ENCODE measurements at places on chromosomes 1 and 21.

DNA sequence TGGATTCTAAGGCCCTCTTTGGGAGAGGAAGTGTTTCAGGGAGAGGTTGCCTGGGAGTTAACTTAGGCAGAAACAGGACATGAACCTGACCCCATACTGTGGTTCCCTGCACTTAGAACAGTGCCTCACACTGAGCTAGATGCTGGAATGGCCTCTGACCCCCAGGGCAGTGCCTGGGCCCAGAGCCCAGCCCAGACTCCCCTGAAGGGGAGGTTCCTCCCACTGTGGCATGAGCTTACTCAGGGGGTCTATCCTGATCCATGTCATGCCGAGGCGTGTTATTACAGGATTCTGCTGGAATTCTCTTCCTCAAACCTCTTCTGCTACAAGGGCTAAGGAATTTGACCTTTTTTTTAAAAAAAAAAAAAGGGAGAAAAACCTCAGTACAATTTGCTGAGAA lies 72.2 kb downstream of the MRPL37 start:
- no peak for DNase-seq

DNA sequence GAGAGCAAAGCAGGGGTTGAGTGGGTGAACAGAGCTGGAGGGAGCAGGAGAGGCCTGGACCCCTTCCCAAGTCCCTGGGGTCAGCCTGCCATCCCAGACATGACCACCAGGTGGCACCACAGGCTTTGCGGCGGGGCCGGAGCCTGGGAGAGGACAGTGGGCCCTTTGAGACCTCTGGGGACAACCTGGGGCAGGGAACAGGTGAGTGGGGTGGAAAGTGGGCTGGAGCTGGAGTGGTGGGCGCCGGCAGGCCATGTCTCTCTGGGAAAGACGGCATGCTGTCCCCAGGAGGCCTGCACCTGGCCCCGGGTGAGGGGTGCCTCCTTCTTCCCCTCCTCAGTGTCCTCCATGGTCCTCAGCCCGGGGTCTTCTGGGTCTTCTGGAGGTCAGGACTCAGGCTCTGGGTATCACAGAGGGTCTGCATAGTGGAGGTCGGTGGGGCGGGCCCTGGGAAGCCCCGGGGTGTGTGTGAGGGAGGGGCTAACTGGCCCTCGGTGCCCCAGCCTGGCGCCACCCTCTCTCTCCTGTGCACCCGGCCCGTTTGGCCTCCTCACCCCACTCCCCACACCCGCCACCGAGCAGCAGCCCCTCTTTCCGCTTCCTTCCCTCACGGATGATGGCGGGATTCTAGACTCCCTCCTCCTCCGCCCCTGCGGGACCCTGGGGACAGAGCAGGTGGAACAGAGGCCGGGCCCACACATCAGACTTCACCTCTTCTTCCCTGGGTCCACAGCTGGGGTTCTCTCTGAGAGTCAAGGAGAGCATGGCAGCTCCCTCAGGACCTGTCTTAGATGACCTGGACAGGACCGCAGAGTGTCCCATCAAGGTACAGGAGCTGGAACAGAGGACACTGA lies 28.5 kb upstream of the PKP1 start:
- peak; percentile 90 for DNase-seq

GRCh38 chr1:53328009-53328461 lies at the start of gene LRP8:
Gene LRP8 (minus strand): TSS chr1:53328070. CDS start chr1:53327912, 158 bp downstream.
- DNase-seq = peak; percentile 91

DNA sequence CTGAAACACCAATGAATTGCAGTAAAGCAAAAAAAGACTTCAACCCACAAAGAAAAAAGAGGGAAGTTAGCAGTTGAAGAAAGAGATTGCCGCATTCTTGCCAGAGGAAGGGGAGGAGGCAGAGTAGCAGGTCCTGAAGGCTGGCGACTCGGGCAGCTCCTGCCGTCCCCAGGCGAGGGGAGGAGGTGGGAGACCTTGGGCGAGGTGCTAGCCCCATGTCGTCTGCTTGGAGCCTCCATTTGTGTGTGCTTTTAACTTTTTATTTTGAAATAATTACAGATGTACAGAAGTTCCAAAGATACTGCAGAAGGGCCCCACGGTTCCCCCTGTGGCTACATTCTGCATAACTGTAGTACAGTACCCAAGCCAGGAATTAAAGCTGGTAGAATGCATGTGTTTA lies 6.7 kb downstream of the TRPM2 start:
- DNase-seq = peak; percentile 72

DNA sequence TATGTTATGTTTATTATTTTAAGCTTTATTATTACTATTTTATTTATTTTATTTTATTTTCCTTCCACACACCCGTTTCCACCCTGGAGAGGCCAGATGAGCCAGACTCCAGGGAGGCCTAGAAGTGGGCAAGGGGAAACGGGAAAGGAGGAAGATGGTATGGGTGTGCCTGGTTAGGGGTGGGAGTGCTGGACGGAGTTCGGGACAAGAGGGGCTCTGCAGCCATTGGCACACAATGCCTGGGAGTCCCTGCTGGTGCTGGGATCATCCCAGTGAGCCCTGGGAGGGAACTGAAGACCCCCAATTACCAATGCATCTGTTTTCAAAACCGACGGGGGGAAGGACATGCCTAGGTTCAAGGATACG lies 468 bp upstream of the MX1 start:
- no peak for DNase-seq

DNA sequence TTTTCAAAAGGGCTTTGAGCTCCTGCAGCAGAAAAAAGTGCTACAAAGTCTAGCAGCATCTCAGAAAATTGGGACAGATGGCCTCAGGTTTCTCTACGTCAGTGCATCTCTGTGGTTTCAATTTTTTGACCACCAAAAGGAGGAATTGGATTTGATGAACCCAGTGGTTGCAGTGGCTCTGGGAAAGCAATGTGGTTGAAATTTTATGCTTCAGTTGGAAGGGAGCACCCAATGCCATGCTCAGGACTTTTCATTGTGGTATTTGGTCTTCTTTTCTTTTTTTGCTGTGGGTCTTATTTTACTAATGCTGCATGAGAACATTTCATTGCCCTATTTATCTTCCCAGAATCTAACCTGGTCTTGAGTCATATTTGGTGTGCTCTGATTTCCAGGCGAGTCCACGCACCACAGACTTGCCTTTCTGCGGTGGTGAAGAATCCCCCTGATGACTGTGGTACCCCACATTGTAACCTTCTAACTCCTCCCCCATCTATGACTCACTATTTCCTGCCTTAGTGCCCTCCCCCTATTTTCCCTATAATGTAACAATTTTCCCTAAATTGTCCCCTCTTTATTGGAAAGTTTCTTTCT lies 56.7 kb downstream of the S1PR1 start:
- DNase-seq = no peak

GRCh38 chr1:1371746-1372711 lies 3.0 kb downstream of the AURKAIP1 start:
- DNase-seq = peak; percentile 88

DNA sequence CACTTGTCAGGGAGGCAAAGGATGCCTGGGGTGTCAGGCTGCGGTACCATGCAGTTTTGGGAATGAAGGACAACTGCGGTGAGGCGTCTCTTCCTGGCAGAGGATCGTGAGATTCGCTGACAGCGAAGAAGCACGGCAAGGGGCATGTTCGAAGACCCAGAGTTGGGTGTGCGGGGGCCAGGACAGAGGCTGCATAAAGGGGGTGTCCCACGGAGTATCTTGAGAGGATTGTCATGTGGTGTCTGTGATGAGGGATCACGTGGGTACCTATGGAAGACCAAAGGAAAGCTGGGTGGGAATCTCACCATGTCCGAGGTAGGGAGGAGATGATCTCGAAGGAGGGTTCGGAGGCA lies 372 bp downstream of the SLC25A44 start:
- DNase-seq = no peak

DNA sequence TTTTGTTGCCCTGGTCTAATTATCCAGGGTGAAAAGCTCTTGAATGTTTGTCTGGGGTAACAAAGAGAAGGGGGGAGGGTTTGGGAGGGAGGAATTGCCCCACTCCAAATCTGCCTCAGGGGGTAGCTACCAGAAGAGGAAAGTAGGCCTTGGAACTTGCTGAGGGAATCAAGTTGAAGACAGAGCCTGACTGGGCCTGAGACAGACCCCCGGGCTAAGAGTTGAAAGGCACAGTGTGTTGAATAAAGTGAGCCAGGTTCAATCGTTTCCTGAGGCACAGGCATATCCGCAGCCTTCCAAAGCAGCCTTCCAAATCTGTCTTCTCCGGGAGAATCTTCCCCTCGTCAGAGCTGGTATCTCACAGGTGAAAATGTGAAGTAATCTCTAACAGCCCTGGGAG lies 96.6 kb downstream of the LRIG2 start:
- no peak for DNase-seq

- DNase-seq = peak; percentile 37
Measured at GRCh38 chr1:205965036-205965884, 22.0 kb upstream of the SLC26A9 start.

- DNase-seq = no peak
Measured at GRCh38 chr1:210489491-210489890, 160.8 kb downstream of the HHAT start.

- no peak for DNase-seq
Measured at GRCh38 chr1:193806079-193807048, 620.0 kb upstream of the B3GALT2 start.

DNA sequence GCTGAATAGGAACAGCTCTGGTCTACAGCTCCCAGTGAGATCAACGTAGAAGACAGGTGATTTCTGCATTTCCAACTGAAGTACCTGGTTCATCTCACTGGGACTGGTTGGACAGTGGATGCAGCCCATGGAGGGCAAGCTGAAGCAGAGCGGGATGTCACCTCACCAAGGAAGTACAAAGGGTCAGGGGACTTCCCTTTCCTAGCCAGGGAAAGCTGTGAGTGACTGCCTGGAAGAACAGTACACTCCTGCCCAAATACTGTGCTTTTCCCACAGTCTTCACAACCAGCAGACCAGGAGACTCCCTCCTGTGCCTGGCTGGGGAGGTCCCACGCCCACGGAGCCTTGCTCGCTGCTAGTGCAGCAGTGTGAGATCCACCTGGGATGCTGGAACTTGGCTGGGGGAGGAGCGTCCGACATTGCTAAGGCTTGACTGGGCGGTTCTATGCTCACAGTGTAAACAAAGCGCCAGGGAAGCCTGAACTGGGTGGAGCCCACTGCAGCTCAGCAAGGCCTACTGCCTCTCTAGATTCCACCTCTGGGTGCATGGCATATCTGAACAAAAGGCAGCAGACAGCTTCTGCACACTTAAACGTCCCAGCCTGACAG lies 14.7 kb downstream of the CR1L start:
- no peak for DNase-seq
